Skeletal muscle tissue (tissue), 5 donors: ENCODE measurements at places on chromosomes 2 and 18. TPM values are rescaled to one million over a fixed set of nuclear protein-coding genes. Genes with fewer than 3 reads are reported as not detected.

SERPINB11 gene
- not detected for total RNA-seq

PDCD1 gene
- total RNA-seq: not detected

DSG2 gene
- total RNA-seq: 2.6 TPM

TXNDC2 gene
- total RNA-seq: not detected

ANKZF1 gene
- 27.7 TPM for total RNA-seq

PLA2R1 gene
- 2.6 TPM for total RNA-seq

KCNS3 gene
- 12.5 TPM for total RNA-seq

SPATA3 gene
- not detected for total RNA-seq

CYS1 gene
- total RNA-seq: 4.7 TPM
